WTC11 (cell line): ENCODE measurements at places on chromosomes 7 and 10. TPM values are rescaled to one million over a fixed set of nuclear protein-coding genes. Genes with fewer than 3 reads are reported as not detected.

Gene HNRNPH3
- total RNA-seq: 220 to 226 TPM (median 223 TPM) in 3 replicates

GRCh38 chr7:157832421-157832820 is 495.6 kb downstream of the DNAJB6 start:
- DNase-seq: no peak

DNA sequence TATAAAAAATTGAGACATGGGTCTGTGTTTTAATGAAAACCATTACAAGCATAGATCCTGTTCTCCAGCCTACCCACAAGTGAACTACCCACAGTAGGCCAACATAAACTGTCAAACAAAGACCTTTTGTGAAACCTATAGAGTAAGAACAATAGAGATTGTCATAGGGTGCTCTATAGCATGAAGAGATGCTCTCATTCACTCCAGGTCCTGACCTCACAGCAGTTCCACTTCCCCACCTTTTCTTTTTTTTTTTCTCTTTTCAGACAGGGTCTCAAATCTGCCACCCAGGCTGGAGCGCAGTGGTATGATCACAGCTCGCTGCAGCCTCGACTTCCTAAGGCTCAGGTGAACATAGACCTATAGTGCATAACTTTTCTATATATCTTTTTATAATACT is 72.3 kb downstream of the CPEB3 start:
- DNase-seq: no peak

- peak; percentile 52 for DNase-seq
Observed at GRCh38 chr7:22726907-22727713, at the start of gene IL6. Gene IL6 (plus strand): TSS chr7:22727200. CDS start chr7:22727263, 63 bp downstream.

GRCh38 chr7:107982918-107983389 is 20.0 kb downstream of the LAMB1 start:
- DNase-seq: no peak

DNA sequence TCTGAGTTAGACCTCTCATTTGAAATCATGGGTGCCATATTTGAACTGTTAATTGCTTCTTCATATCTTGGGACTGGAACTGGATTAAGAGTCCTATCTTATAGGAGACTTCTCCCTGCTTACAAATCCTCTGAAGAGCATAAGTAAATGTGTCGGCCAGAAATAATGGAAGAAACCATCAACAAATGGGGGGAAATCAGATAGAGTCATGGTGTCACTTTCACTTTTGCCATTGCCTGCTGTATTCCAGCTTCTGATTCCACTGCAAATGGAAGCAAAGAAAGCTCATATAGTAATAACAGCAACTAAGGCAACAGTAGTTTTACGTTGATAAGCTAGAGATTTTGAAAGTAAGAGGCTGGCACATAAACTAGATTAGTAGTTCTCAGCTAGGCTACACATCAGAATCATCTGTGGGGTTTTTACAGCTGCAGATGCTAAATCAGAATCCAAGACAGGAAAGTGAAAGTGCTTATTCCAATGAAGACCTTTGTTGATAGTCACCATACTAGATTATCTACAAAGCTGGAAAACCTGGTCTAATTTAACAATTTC is 12.3 kb upstream of the CRPPA start:
- no peak for DNase-seq

DNA sequence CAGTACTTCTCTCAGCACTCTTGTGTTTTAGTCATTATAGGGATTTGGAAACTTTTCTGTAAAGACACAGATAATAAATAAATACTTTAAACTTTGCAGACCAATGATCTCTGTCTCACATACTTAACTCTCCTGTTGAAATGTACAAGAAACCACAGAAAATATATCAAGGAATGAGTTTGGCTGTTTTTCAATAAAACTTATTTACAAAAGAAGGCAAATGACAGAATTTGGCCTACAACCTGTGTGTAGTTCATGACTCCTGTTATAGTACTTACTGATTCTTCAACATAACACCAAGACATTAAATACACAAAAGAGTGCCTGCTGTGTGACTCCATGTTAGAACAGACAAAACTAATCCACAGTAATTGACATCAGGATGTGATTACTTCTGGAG is 510.0 kb upstream of the PHF14 start:
- no peak for DNase-seq

DNA sequence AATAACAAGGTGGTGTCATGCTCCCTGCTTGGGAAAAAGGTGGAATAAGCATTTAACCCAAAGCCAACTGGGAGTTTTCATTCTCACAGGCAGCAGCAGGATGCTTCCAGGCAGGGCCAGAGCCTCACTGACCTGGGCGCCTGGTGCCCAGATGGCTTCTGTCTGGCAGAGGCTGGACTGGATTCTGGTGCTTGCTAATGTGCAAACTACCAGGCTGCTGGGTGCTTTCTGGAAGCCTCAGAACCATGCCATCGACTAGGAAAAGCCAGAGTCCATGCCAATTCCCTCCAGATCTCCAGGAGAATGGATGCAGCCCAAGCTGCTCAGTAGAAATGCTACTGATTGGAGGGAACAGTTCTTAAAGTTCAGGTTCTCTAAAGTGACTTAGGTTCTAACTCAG is 36.2 kb downstream of the VIPR2 start:
- DNase-seq: no peak

GRCh38 chr7:125444864-125445263 is 515.2 kb upstream of the POT1 start:
- no peak for DNase-seq

- no peak for DNase-seq
Observed at GRCh38 chr7:55044371-55044717, 25.5 kb downstream of the EGFR start.

GRCh38 chr10:72834183-72834825 is 59.2 kb upstream of the OIT3 start:
- peak; percentile 19 for DNase-seq

- peak; percentile 33 for DNase-seq
Observed at GRCh38 chr7:47625861-47626715, 44.2 kb upstream of the TNS3 start.

GRCh38 chr7:34133983-34134782 is 228.8 kb downstream of the BMPER start:
- peak; percentile 89 for DNase-seq

- peak; percentile 14 for DNase-seq
Observed at GRCh38 chr7:14446829-14447228, 455.7 kb downstream of the DGKB start.

- DNase-seq: no peak
Observed at GRCh38 chr7:55369427-55370400, 4.6 kb downstream of the LANCL2 start.

GRCh38 chr10:59611048-59611447 is 98.6 kb downstream of the SLC16A9 start:
- DNase-seq: no peak

DNA sequence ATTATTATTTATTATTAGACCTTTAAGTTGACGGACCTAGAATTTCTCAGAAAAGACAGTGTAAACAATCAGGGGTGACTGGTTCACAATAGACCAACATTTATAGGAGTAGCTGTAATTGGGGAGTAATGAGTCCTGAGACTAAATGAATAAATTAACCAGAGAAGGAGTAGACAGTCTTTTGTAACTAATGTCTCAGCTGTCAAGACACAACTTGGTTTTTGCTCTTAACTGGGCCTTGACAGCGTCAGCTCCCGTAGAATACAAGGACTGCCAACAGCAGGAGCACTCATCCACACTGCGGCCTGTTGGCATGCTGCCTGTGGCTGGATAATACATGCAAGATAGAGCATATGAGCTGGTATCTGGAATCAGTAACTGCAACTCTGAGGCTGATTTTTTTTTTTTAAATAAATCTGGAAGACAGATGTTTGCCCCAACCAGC is 123.9 kb downstream of the CACNA2D1 start:
- no peak for DNase-seq

DNA sequence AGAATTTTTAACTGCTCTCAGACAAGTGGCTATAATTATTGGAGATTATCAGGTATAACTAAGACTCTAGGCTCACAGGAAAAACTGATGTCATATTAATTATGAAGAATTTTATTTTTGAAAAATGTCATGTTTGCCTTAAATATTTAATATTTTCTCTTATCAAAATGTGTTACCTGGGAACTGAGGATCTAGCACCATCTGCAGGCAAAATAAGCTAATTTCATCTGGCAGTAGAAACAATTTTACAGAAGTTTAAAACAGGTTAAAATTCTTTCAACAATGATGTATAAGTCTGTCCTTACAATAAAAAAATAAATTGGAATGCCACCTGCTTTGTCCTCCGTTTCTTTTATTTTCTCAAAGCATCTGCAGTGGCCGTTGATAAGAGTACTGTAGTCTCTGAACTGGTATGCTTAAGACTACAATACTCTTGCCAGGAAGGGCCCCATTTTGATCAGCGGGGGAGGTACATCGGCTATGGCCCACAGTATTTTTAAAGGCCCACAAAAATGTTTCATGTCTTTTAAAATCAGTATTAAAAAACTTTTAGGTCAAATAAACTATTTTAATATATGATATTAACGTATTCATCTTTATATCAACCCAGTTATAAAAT is 81.3 kb downstream of the VWDE start:
- DNase-seq: no peak

DNA sequence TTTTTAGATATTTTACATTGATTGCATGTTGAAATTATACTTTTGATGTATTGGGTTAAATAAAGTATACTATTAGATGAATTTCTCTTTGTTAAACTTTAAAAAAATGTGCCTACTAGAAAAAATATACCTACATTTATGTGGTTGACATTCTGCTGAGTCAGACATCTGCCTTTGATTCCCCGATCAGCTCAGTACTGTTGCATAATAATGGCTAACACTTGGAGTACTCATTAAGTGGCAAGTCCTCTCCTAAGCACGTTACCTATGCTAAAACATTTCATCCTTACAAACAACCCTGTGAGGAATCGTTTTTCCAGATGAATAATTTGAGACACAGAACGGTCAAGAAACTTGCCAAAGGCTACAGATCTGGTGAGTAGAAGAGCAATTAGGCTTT is 14.0 kb upstream of the SEM1 start:
- no peak for DNase-seq

- no peak for DNase-seq
Observed at GRCh38 chr10:18261063-18261610, 120.9 kb downstream of the CACNB2 start.

DNA sequence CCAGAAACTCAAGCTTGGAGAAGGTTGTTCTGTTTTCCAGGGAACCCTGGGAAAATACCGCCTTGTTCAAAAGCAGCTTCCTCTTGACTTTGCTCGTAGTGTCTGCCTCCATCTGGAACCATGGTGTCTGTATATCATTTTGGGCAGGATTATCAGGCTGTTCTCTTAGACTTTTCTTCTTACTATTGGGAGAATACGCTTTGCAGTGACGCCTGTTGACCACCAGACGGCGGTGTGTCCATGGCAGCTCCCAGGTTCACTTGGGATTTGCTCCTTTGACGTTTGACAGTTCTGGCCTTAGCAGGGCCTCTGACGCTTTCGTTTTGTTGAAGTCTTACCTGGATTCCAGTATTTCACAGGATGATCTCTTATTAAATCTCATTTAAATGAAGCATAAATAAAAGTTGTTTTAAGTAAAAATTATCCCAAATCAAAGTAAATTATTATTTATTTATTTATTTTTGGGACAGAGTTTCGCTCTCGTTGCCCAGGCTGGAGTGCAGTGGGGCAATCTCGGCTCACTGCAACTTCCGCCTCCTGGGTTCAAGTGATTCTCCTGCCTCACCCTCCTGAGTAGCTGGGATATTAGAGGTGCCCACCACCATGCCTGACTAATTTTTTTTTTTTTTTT is 41.8 kb upstream of the GJD4 start:
- peak; percentile 66 for DNase-seq

DNA sequence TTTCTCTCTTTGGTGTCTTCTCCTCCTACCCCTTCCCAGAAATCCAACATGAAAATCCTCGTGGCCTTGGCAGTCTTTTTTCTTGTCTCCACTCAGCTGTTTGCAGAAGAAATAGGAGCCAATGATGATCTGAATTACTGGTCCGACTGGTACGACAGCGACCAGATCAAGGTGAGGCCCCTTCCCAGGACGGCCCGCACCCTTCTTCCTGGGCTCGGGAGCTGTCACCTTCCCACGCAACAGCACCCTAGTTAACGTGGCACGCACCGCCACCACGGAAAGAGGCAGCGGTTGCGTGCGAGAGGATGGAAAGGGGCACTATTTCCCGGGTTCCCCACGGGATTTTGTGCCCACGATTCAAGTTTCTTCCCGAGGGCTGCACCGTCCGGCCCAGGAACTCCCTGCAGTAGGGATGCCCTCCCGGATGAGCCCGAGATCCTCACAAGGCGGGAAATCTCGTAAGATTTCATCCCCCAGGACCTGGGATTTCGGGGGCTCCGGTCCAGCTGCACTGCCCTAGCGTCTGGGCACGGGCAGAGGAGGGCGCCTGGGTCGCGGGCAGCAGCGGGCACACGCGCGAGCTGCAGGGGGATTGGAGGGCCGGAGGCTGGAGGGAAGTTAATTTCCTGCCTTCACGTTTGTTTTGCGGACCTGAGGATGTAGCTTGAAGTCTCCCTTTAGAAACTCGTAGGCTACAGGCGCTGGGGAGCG is 834 bp downstream of the TAC1 start:
- peak; percentile 20 for DNase-seq

DNA sequence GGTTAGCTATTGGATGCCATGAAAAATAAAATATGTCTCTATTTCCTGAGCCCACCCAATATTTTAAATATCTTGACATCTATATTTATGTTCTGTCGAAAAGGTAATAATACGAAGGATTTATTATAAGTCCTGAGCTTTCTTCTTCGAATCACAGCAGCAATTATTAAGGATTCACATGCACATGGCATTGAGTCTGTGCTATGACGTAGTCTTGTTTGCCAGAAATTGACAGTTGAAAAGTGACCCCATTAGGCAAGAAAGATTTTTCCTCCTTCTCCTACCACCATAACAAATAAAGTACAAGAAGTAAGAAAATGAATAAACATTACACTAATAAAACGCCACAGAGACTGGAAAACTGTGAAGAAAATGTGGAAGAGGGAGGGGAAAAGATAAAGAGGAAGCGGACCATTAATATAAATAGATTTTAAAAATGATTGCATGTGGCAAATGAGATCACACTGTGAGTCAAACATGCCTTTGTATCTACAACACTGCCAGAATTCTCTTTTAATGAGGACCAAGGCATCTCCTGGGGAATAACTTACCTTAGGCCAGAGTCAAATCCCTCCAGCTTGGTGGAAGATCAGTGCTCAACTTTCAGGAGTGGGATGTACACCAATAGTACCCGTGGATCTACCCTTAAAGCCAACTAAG is 21.6 kb downstream of the FZD1 start:
- no peak for DNase-seq

DNA sequence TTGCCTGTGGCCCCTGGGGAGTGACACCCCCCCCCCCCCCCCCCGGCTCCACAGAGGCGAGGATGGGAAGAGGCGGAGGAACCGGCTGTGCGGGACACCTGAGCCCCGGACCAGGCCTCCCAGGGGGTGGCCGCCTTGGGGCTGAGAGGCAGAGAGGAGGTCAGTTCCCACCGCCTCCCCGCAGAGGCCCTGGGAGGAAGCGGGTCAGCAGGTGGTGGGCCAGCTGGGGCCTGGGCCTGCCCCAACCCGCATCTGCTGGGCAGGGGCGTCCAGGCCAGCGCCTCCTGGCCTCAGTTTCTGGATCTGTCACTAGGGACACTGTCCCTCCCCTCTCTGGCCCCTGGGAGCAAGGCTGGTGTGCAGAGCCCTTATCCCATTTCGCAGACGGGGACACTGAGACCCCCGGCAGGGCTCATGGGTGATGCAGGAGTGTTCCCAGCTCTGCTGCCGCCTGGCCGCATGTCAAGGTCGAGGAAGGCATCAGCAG is 14.6 kb upstream of the LFNG start:
- no peak for DNase-seq
